ENCODE measurements at places on chromosomes 7 and 10. TPM values are rescaled to one million over a fixed set of nuclear protein-coding genes. Genes with fewer than 3 reads are reported as not detected.

GRCh38 chr7:46137725-46138124, 216.7 kb upstream of the IGFBP3 start:
- no peak for DNase-seq

GRCh38 chr10:2399482-2399881, 662.2 kb upstream of the ADARB2 start:
- DNase-seq, result no peak

TMEM196 gene
- not detected for total RNA-seq

- DNase-seq, result no peak
These were observed 296.6 kb downstream of the KCNMA1 start for GRCh38 chr10:77341055-77341454.

GRCh38 chr7:64997927-64998391, 7.1 kb upstream of the ZNF117 start:
- peak; percentile 32 for DNase-seq

GRCh38 chr10:108616559-108617285, 1306.6 kb downstream of the XPNPEP1 start:
- no peak for DNase-seq

WEE2 gene
- total RNA-seq, result not detected

PNLIPRP1 gene
- not detected for total RNA-seq

CYP17A1 gene
- not detected for total RNA-seq

AKR1C1 gene
- total RNA-seq, result 4.3 TPM

GRCh38 chr7:150649080-150649385, 16.8 kb upstream of the GIMAP6 start:
- DNase-seq, result no peak

DNA sequence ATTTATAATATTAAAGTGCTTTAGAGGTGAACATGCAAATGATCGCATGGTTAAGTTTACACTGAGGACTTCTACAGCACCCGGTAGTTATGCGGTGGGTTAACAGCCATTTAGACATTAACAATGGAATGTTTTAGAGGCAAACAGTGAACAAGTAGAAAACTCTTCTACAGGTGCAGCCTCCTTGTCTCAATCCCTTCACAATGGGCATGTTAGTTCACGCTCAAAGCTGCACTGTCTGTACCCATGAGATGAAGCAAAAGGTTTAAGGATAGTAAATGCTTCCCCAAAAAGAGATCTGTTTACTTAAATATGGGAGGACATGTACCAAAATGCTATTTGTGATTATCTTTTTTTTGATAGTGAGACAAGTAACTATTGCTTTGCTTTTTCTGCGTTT, 25.1 kb downstream of the PUS7 start:
- DNase-seq, result no peak

DNA sequence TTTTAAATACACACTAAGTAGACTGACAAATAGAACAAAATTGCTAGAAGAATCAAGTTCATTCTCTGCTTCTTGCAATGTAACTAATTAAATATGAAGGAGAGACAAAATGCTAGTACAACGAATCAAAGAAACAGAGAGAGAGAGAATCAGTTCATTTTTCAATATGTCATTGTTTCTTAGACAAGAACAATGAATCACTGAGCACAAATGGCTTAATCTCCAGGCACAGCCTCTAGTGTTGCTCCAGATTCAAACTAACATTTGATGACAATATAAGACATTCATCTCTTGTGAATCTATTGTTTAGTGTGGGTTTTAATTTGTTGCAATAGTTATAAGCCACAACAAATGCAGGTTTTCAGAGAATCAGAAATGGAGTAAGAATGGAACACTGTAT, 357.4 kb upstream of the TMEM229A start:
- no peak for DNase-seq

GBX1 gene
- not detected for total RNA-seq

GRCh38 chr7:41873741-41874140, 170.9 kb upstream of the INHBA start:
- no peak for DNase-seq

DRGX gene
- not detected for total RNA-seq

Data from MCF 10A (cell line).